Cortex of kidney (tissue), 1 donor: ENCODE measurements at places on chromosomes 4 and X.

DNA sequence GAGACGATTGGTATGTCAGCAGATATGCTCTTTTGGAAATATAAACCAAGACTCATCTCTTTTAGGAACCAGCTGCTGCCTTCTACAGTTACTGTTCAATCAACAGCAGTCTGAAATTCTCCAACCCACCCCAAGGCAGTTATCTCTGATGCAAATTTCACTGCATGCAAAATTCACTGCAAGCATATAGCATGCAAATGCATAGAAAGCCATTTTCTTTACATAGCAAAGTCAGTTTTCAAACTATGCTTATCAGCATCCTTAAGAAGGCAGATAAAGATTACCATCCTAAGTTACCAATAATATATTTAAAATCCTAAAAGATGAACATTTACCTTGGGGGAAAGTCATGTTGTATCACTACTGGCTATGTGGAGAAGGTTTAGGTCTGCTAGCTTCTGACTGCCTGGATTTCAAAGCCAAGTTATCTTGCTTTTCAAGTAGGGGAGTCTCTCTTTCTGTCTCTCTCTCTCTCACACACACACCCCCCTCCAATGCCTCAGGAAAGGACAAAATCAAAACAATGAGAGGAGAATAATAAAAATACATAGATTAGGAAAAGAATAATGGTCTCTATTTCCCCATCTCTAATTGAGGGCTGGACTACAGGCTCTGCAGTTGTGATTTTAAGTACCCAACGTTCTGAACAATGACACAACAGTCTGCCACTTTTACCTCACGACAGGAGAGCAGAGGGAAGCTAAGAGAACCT lies 1.5 kb downstream of the NMU start:
- DNase-seq: no peak

DNA sequence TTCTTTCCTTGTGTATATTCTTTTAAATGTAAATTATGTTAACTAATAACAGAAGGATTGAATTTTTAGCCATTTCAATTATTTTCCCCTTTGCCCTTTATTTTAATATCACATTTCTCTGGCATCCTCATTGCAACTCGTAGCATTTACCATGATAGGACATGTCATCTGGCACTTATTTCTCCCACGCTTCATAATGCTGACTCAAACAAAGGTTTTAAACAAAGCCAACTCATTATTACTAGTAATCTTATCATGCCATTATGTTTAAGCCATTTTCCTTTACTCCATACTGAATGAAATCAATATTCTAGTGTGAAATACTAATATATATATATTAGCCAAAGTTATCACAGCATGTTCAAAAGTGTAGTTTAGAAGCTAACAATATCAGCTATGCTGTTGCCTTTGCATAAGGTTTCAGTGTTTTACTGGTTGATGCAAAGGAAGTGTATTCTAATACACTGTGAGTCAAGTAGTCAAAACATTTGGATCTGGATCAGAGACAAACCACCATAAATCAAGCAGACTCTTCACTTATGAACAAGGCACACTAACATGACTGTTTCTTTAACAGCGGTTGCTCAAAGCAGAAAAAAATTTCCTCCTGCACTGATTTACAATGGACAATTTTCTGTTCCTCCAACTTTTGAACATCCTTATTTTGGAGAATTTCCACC lies 281.6 kb downstream of the SLC7A11 start:
- no peak for DNase-seq

- DNase-seq: no peak
Observed at GRCh38 chr4:94302191-94302590, 40.4 kb downstream of the HPGDS start.

- DNase-seq: no peak
Observed at GRCh38 chrX:107470971-107471370, 21.5 kb downstream of the FRMPD3 start.

- DNase-seq: no peak
Observed at GRCh38 chr4:38957893-38958292, 74.3 kb downstream of the TMEM156 start.

DNA sequence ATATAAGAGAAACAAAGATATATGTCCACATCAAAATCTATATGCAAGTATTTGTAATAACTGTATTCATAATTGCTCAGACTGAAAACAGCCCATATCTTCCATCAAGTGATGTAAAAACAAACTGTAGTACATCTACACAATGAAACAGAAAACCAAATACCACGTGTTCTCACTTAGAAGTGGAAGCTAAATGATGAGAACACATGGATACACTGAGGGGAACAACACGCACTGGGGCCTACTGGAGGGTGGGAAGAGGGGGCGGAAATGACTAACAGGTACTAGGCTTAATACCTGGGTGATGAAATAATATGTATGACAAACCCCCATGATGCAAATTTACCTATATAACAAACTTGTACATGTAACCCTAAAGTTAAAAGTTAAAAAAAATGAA lies 42.7 kb downstream of the UBA6 start:
- DNase-seq: no peak

- no peak for DNase-seq
Observed at GRCh38 chr4:8050555-8051206, 107.9 kb downstream of the ABLIM2 start.

DNA sequence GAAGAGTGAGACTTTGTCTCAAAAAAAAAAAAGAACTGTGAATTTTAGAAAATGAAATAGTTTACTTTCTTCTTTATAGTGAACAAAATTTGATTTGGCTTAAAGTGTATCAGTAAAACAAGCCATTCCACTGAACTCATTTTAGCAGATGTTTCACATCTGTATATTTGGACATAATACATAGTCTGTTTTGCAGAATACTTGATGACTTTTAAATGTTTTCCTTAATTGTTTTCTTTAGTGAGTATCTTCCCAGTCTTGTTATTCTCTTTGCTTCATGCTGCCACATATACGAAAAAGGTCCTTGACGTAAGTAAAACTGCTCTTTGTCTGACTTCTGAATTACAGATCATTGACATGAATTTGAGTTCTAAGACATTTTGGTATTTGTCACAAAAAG lies 8.3 kb downstream of the TMEM33 start:
- no peak for DNase-seq

GRCh38 chr4:111879539-111879938 lies 265.7 kb upstream of the FAM241A start:
- DNase-seq: no peak

DNA sequence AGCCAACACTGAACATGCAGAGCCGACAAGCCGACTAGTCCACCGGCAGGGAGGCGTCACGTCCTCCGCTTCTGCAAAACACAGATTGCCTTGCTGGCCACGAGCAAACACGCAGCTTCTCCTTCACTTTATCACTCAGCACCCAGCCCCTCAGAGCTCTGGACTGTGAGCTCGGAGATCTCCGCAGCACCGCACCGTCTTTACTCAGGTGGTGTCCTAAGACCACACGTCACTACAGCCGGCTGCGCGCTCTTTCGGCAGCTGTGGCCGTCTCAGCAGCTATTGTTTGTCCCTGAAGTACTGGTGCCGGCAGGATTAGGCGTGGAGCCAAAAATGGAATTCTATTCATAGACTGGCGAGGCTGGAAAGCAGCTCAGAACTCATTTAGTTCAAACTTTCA lies 72.0 kb downstream of the FAT1 start:
- no peak for DNase-seq

DNA sequence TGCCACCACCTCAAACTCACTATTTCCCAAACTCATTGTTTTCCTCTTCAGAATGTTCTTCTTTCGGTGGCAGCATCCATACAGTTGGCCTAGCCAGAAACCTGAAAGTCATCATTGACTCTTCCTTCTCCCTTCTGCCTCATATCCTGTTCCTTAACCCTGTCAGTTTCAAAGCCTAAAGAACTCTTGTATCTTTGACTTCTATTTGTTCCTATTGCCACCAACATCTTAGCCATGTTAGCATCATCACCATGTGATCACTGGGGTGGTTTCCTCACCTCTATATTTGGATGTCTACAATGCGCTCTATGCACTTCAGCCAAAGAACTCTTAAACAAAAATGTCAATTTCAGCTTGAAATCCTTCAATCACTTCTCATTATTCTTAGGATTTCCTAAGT lies 29.0 kb downstream of the DDX60L start:
- DNase-seq: no peak

DNA sequence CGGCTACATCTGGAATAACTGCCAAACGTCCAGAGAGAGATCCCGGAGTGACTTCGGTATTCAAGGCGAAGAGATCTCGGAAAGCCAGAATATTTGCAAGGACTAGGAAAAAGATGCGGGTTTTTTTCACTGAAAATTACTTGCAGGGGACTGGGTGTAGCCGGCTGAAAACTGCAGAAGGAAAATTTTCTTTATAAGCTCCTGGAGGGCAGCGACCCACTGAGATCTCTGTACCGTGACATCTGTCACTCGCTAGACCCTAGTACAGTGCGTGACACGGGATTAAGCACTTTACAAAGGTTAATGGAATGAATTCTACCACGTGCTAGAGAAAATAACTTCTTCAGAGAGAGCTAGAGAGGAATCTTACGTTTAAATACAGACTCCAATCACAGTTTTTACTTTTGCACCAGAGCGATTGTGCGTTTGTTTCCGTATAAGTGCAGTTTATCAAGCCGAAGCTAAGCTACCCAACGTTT lies 1.1 kb upstream of the LCORL start:
- no peak for DNase-seq

DNA sequence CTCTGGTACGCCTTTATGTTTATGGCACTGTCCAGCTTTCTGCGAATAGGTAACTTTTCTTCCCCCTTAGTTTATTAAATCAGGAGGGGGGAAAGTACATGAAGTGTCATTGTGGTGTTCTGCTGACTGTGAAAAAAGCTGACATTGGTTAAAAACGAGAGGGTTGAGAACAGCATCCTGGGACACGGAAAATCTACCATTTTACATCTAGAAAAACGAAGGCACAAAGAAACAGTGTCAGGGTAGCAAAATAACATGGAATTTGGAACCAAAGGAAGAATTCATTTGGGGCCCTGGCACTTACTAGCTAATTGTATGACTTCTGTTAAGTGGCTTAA lies 1.2 kb upstream of the AMOT start:
- no peak for DNase-seq

DNA sequence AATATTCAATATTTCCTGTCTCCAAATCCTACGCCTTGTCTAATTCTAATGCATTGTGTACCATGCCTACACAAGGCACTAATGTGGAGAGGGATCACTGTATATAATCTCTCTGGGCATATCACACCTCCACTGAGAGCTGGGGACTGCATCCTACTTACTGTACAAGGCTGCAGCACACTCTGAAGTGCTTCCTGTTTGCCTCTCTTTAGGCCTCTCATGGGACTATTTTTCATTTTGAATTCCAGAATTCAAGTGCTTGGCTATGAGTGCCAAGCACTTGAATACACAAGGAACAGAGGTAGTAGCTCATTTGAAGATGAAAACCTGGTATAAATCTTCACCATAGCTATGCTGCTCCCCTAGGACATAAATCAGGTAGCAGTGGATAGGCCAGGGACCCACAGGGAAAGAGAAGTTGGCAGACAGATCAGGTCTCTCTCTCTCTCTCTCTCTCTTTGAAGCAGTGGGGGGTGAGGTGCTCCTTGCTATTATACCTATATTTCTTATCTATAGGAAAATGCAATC lies 229.7 kb upstream of the MBNL3 start:
- DNase-seq: no peak

DNA sequence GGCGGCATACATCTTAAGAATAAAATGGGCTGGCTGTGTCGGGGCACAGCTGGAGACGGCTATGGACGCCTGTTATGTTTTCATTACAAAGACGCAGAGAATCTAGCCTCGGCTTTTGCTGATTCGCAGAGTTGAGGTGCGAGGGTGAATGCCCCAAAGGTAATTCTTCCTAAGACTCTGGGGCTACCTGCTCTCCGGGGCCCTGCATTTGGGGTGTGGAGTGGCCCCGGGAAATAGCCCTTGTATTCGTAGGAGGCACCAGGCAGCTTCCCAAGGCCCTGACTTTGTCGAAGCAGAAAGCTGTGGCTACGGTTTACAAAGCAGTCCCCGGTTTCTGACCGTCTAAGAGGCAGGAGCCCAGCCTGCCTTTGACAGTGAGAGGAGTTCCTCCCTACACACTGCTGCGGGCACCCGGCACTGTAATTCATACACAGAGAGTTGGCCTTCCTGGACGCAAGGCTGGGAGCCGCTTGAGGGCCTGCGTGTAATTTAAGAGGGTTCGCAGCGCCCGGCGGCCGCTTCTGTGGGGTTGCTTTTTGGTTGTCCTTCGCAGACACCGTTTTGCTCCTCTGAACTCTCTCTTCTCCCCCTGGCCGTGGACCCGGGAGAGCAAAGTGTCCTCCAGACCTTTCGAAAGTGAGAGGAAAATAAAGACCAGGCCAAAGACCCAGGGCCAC lies 1.9 kb downstream of the SHOX start:
- no peak for DNase-seq

- no peak for DNase-seq
Observed at GRCh38 chr4:14880805-14881204, 121.5 kb upstream of the CPEB2 start.

GRCh38 chr4:3136454-3136853 lies 62.0 kb downstream of the HTT start:
- DNase-seq: no peak

DNA sequence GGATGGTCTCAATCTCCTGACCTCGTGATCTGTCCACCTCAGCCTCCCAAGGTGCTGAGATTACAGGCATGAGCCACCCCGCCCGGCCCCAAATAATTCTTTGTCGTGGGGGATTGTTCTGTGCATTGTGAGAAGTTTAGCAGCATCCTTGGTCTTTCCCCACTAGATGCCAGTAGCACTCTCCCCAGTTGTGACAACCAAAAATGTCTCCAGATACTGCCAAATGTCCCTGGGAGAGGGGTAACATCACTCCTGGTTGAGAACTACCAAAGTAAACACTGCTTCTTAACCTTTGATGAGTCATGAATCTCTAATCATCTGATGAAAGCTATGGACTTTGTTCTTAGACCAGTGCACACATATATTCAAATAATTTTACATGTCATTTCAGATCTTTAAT lies 90.7 kb upstream of the BRS3 start:
- DNase-seq: no peak

- DNase-seq: no peak
Observed at GRCh38 chr4:23324021-23324690, 565.7 kb downstream of the PPARGC1A start.

- no peak for DNase-seq
Observed at GRCh38 chr4:175562542-175562941, 249.5 kb downstream of the GPM6A start.

DNA sequence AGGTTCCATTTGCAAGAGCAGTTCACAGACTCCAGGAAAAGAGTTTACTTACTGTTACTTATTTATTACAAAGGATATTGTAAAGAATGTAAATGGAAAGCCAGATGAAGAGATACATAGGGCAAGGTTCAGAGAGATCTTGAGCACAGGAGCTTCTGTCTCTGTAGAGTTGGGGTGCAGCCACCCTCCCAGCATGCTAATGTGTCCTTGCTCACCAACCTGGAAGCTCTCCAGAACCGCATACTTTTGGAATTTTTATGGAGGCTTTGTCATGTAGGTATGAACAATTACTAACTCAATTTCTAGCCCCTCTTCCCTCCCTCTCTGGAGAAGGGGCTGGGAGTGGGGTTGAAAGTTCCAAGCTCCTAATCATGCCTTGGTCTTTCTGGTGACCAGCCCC lies 857.2 kb downstream of the RPA4 start:
- DNase-seq: no peak

GRCh38 chr4:130760246-130760645 lies 1664.3 kb downstream of the C4orf33 start:
- no peak for DNase-seq
